HT-29 (cell line): ENCODE measurements at places on chromosomes 13 and 19. TPM values are rescaled to one million over a fixed set of nuclear protein-coding genes. Genes with fewer than 3 reads are reported as not detected.
A peak's percentile ranks its signal among the peaks of the same experiment; 100 is the strongest.

KLK2 gene
- not detected in 2 replicates for total RNA-seq

- DNase-seq = no peak
These were observed 28.8 kb upstream of the MCF2L start for GRCh38 chr13:112940236-112940635.

- DNase-seq = no peak
These were observed 4.0 kb upstream of the PNMA8B start for GRCh38 chr19:46499692-46500091.

DNA sequence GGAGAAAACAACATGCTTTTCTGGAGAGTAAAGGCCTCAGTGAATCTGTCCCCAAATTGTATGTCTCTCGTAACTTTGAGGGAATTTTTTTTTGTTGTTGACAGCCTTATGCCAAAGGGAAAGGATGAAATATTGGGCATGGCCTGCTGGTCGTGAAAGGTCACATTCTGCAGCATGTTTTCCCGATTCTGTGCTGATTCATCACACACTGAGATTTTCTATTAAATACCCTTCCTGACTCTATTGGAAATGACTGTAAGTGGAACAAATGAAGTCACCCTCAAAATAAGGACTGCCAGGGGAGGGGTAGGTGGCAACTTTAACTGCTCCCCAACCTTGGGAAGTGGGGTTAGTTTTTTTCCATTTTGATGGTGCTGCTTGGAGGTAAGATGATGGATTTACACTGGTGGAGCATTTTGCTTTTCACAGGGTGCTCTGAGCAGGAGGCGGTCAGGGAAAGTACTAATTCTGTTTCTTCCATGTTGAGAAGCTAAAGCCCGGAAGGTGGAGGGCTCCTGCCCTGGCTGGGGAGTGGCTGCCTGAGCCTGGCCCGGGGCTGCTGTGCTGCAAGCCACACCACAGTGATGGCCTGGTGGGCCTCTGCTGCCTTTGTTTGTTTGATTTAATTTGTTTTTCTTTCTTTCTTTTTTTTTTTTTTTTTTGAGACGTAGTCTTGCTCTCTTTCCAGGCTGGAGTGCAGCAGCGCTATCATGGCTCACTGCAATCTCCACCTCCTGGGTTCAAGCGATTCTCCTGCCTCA lies 116.8 kb upstream of the SPATA13 start:
- DNase-seq = no peak

MEF2B gene
- 0.38 and 0.55 TPM in 2 replicates for total RNA-seq

CASP14 gene
- total RNA-seq = not detected in 2 replicates

- peak; percentile 93 for DNase-seq
These were observed at the start of gene ZNF700 for GRCh38 chr19:11924886-11925650. ZNF700 (plus strand) TSS chr19:11925107; CDS start chr19:11925211, 104 bp downstream.
